PC-3 (cell line): ENCODE measurements at places on chromosomes 4 and X.

- no peaks in the 10 kb centered on the region for H3K27me3 ChIP-seq
- peaks cover 28% of the 10 kb centered on the region for H3K4me1 ChIP-seq
- peak; percentile 10 for DNase-seq
- H3K36me3 ChIP-seq: peaks cover 40% of the 10 kb centered on the region
- H3K4me3 ChIP-seq: peak overlapping the region; percentile 100
- H3K27ac ChIP-seq: no peak overlapping the region
Observed at GRCh38 chrX:41335958-41336331, 2.0 kb downstream of the DDX3X start.

DNA sequence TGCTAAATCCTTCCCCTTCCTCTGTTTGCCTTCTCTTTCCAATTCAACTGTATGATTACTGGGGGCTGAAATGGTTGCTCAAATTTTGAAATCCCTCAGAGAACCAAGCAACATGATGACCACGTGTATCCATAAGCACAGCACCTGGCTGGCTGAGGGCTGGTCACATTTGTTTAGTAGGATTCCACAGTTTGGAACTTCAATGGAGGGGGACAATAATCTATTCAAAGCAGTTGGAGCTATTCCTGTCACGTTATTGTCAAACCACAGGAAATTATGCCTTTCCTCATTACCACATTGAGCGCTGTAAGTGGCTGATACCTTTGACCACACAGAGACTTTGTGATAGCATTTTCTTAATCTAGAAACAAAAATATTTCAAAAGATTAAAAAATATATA lies 7.0 kb downstream of the TMSB4X start:
- no peaks in the 10 kb centered on the region for H3K27me3 ChIP-seq
- H3K4me3 ChIP-seq: no peak overlapping the region
- DNase-seq: no peak
- peaks cover 6% of the 10 kb centered on the region for H3K36me3 ChIP-seq
- no peak overlapping the region for H3K27ac ChIP-seq

DNA sequence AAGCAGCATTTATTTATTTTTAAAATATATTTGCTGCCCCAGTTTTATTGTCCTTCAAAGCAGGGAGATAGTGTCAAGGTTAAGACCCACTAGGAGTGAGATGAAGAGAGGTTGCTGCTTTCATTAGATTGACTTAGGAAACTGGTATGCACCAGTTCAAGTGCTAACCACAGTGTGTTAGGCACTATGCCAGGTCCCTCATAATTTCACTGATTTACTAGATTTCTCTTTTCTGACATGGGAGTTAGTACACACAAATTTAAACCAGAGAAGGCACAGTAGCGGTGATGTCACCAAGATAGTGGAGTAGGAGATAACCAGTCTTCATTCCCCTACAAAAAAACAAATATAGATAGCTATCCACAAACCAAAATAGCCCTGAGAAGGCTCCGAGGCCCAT lies 14.3 kb downstream of the RRAGB start:
- H3K27me3 ChIP-seq: no peaks in the 10 kb centered on the region
- H3K4me3 ChIP-seq: no peak overlapping the region
- DNase-seq: no peak
- H3K36me3 ChIP-seq: peaks cover 16% of the 10 kb centered on the region
- H3K4me1 ChIP-seq: no peaks in the 10 kb centered on the region
- H3K27ac ChIP-seq: no peak overlapping the region

DNA sequence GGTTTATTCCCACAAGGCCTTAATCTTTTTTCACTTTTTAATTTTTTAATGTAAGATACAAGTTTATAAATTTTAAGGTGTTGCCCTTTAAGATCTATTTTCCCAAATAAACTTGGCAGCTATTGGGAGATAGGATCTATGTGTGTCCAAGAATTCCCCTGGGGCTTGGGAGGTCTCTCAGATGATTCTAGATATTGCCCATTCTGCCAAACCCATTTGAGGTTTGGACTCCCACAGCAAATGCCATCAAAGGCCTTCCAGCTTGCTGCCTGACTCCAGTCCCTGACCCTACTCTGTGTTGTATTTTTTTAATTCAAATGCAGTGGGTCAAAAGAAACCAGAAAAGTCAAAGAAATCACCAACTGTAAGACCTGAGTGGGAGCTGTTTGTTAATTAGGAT lies 120.0 kb upstream of the CHRDL1 start:
- H3K4me1 ChIP-seq: no peaks in the 10 kb centered on the region
- no peaks in the 10 kb centered on the region for H3K27me3 ChIP-seq
- no peak overlapping the region for H3K4me3 ChIP-seq
- H3K27ac ChIP-seq: no peak overlapping the region
- H3K36me3 ChIP-seq: no peaks in the 10 kb centered on the region
- DNase-seq: no peak

DNA sequence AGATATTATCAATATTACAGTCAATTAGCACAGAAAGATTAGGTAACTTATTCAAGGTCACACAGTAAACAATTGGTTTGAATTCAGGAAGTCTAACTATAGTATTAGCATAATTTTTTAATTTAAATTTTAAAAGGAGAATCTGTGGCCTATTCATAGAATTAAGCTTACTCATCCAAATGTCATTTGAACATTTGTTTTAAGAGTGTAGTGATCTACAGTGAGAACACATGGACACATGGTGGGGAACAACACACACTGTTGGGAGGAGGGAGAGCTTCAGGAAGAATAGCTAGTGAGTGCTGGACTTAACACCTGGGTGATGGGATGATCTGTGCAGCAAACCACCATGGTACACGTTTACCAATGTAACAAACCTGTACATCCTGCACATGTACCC lies 48.3 kb downstream of the MEPE start:
- H3K36me3 ChIP-seq: no peaks in the 10 kb centered on the region
- no peak overlapping the region for H3K4me3 ChIP-seq
- H3K27ac ChIP-seq: no peak overlapping the region
- no peaks in the 10 kb centered on the region for H3K4me1 ChIP-seq
- DNase-seq: no peak

DNA sequence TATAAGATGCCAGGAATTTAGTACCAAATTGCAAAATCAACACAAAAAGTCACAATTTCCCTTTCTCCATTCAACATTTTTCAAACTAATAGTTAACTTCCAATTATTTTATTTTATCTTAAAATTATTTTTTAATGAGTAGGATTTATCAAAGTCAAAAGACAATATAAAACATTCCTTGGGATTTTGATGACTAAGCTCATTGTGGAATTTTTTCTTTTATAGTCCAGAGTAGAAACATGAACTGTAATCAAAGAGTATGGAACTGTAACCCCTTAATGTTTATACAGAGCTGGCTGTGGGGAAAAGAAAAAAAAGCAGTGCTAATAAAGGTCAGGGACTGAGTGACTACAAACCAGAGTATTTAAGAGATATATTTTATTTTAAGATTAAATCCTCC lies 368.6 kb upstream of the CPXCR1 start:
- no peaks in the 10 kb centered on the region for H3K4me1 ChIP-seq
- no peaks in the 10 kb centered on the region for H3K36me3 ChIP-seq
- no peak for DNase-seq

- no peaks in the 10 kb centered on the region for H3K36me3 ChIP-seq
- H3K4me1 ChIP-seq: no peaks in the 10 kb centered on the region
Observed at GRCh38 chrX:111361751-111362150, 50.2 kb downstream of the DCX start.

DNA sequence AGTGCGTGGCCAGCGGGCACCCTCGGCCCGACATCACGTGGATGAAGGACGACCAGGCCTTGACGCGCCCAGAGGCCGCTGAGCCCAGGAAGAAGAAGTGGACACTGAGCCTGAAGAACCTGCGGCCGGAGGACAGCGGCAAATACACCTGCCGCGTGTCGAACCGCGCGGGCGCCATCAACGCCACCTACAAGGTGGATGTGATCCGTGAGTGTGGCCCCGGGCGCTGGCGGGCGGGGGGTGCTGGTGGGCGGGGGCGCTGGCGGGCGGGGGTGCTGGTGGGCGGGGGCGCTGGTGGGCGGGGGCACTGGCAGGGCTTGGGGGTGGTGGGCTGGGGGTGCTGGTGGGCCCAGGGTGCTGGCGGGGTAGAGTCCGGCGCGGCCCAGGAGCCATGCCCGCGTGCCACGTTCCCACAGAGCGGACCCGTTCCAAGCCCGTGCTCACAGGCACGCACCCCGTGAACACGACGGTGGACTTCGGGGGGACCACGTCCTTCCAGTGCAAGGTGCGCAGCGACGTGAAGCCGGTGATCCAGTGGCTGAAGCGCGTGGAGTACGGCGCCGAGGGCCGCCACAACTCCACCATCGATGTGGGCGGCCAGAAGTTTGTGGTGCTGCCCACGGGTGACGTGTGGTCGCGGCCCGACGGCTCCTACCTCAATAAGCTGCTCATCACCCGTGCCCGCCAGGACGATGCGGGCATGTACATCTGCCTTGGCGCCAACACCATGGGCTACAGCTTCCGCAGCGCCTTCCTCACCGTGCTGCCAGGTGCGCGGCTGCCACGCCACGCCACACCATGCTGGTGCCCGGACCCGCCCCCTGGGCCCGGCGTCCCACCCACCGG lies 12.7 kb downstream of the FGFRL1 start:
- H3K4me1 ChIP-seq: no peaks in the 10 kb centered on the region
- H3K27ac ChIP-seq: no peak overlapping the region
- no peak overlapping the region for H3K4me3 ChIP-seq
- DNase-seq: no peak
- no peaks in the 10 kb centered on the region for H3K27me3 ChIP-seq
- no peaks in the 10 kb centered on the region for H3K36me3 ChIP-seq

GRCh38 chrX:35416782-35417181 lies 381.4 kb upstream of the MAGEB16 start:
- H3K36me3 ChIP-seq: no peaks in the 10 kb centered on the region
- no peak overlapping the region for H3K4me3 ChIP-seq
- no peak for DNase-seq
- no peaks in the 10 kb centered on the region for H3K4me1 ChIP-seq

GRCh38 chr4:181502611-181503010 lies 740.6 kb upstream of the TENM3 start:
- no peaks in the 10 kb centered on the region for H3K4me1 ChIP-seq
- no peak for DNase-seq
- H3K4me3 ChIP-seq: no peak overlapping the region
- H3K27ac ChIP-seq: no peak overlapping the region

DNA sequence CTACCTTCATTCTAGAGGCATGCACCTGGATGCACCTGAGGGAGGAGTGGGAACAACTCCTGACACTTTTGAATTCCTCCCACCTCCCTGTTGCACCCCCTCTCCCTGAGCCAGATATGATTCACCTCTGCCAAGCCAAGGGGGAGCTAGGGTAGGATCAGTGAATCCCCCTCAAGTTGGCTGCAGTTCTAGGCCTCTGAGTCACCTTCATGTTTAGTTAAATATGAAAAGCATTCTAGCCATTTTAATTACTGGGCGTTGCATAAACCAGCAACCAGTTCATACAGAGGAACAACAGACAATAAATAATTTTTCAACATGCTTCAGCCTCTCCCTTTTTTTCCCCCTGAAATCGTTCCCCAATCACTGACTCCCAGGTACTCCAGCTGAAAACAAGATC lies 1440.2 kb downstream of the ADGRL3 start:
- H3K4me3 ChIP-seq: no peak overlapping the region
- peak; percentile 81 for DNase-seq
- no peaks in the 10 kb centered on the region for H3K27me3 ChIP-seq
- peak overlapping the region; percentile 38 for H3K27ac ChIP-seq
- peaks cover 15% of the 10 kb centered on the region for H3K4me1 ChIP-seq
- H3K36me3 ChIP-seq: no peaks in the 10 kb centered on the region

GRCh38 chrX:150482537-150483206 lies 85.7 kb upstream of the MTM1 start:
- peaks cover 14% of the 10 kb centered on the region for H3K4me1 ChIP-seq
- DNase-seq: peak; percentile 86
- peak overlapping the region; percentile 18; the same call in 1 of the 2 replicates for H3K4me3 ChIP-seq
- H3K27me3 ChIP-seq: no peaks in the 10 kb centered on the region

DNA sequence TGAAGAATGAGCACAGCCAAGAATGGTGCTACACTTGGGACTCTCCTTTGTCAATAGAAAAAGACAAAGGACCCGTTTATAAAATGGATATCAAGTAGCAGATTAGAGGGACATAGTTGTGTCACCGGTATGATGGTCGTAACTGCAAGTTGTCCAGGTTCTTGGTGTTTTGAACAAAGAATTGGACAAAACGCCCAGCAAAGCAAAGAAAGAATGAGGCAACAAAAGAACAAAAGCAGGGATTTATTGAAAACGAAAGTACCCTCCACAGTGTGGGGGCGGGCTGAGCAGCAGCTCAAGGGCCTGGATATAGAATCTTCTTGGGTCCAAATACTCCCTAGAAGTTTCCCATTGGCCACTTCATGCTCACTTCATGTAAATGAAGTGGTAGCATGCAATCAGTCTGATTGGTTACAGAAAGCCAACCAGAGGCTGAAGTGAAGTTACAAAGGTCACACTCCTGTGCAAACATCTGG lies 54.7 kb downstream of the SHROOM3 start:
- peaks cover 3% of the 10 kb centered on the region; the same call in 1 of the 2 replicates for H3K4me1 ChIP-seq
- H3K36me3 ChIP-seq: no peaks in the 10 kb centered on the region
- no peak overlapping the region for H3K27ac ChIP-seq
- H3K4me3 ChIP-seq: no peak overlapping the region
- no peaks in the 10 kb centered on the region for H3K27me3 ChIP-seq

GRCh38 chrX:153614818-153615217 lies 15.9 kb upstream of the CCNQ start:
- H3K36me3 ChIP-seq: no peaks in the 10 kb centered on the region
- H3K27me3 ChIP-seq: peaks cover 64% of the 10 kb centered on the region
- no peaks in the 10 kb centered on the region for H3K4me1 ChIP-seq
- H3K4me3 ChIP-seq: no peak overlapping the region

GRCh38 chrX:29082558-29082957 lies 495.3 kb downstream of the IL1RAPL1 start:
- no peak overlapping the region for H3K4me3 ChIP-seq
- no peaks in the 10 kb centered on the region for H3K36me3 ChIP-seq
- no peaks in the 10 kb centered on the region for H3K4me1 ChIP-seq
- no peaks in the 10 kb centered on the region for H3K27me3 ChIP-seq

DNA sequence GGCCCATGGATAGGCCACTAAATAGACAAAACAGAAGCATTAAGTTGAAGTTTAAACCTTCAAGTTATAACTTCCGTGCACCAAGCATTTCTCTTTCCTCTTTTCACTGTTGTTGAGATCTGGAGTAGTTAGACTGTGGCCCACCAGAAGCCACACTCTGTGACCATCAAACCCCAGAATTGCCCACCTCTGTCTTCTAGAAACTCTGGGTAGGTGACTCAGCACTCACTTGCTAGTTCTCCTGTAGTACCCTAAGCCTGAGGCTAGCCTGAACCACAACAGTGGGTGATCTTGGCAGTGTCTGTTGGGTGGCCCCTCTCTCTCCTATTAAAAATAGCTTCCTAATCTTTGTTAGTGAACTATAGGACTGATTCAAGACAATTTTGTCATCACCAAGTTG lies 24.6 kb upstream of the CD40LG start:
- peaks cover 6% of the 10 kb centered on the region for H3K4me1 ChIP-seq
- H3K4me3 ChIP-seq: no peak overlapping the region
- H3K27me3 ChIP-seq: no peaks in the 10 kb centered on the region
- no peak overlapping the region for H3K27ac ChIP-seq

- peaks cover 10% of the 10 kb centered on the region for H3K4me1 ChIP-seq
- H3K36me3 ChIP-seq: no peaks in the 10 kb centered on the region
- no peak overlapping the region for H3K27ac ChIP-seq
- no peak overlapping the region for H3K4me3 ChIP-seq
- no peaks in the 10 kb centered on the region for H3K27me3 ChIP-seq
Observed at GRCh38 chr4:120918788-120919187, 3.7 kb downstream of the PRDM5 start.
